ENCODE measurements at places on chromosomes 2 and 18.

GRCh38 chr18:8301427-8302172 is 307.6 kb upstream of the RAB12 start:
- no peak for DNase-seq

- no peak for DNase-seq
Observed at GRCh38 chr2:60066096-60066839, 487.2 kb downstream of the BCL11A start.

DNA sequence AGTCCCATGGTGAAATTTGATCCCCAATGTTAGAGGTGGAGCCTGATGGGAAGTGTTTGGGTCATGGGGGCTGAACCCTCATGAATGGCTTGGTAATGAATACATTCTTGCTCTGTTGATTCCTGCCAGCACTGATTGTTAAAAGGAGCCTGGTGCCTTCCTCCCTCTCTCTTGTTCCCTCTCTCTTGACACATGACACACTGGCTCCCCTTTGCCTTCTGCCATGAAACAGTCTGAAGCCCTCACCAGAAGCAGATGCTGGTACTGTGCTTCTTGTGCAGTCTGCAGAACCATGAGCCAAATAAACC is 30.6 kb upstream of the EPC2 start:
- no peak for DNase-seq

GRCh38 chr2:134737671-134738070 is 18.9 kb upstream of the TMEM163 start:
- no peak for DNase-seq

DNA sequence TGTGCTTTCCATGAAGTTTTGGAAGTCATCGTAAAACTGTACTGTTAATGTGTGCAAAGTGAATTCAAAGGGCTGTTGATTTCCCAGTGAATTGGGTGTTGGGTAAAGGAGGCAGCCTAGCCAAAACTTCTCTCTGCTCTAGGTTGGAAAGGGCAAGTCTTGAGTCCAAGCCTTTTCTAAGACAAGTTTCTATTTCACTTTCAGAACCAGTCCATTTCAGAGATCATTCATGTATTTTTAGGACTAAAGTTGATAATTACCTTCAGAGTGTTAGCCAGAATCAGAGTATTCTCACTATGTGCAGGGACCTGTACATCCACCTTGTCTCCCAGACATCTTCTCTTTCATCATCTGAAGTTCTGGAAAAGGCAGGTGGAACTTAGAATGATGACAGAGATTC is 636.1 kb upstream of the KLHL29 start:
- DNase-seq = no peak

Measured in neural crest cell (in vitro differentiated cells).